MM.1S (cell line): ENCODE measurements at places on chromosomes 2 and 18.

DNA sequence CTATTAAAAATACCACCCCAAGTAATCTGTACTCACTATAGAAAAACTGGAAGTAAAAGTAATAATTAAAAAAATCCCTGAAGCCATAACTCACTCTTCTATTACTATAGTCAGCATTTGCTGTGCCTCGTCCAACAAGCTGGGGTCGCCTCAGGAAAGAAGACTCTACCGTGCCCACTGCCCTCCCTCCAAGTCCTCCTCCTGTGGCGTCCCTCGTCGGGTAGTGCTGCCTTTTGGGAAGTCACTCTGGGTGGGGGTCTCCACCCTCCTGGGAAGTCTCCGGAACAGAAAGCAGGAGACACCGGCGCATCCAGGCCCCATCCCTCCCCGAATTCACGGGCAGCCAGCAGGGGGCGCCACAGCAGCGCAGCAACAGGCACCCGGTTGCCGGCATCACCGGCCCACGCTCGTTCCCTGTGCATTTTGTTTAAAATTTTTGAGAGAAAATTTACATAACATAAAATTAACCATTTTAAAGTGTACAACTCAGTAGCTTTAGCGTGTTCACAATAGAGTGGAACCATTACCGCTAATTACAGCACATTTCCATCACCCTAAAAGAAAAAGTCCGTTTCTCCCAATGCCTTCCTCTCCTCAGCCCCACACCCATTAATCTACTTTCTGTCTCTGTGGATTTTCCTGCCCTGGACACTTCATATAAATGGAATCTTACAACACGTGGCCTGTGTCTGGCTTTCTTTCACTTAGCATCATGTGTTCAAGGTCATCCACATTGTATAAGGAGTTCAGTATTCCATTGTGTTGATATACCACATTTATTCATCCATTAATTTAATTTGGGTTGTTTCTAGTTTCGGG, 62.2 kb downstream of the ADNP2 start:
- no peak for DNase-seq

GRCh38 chr2:73823416-73823815, 5.3 kb upstream of the STAMBP start:
- no peak for DNase-seq

DNA sequence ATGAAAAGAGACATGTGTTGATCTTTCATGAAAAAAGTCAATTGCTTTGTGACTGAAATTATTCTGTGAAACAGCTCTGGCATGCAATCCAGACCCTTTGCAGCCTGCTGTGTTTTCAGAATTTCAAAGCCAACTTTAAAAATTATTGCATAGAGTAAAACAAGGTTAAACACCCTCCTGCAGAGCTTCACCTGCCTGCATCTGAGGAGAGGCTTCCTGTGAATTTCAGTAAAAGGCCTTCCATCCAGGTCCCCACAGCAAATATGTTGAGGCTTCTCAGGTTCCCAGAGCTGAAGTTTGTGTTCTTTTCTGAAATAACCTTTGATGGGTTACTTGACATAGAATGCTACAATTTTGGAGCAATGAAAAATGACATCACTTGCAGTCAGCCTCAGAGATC, 4.1 kb downstream of the XIRP2 start:
- DNase-seq: no peak

- DNase-seq: no peak
Measured at GRCh38 chr2:57614988-57615387, 431.6 kb upstream of the VRK2 start.

DNA sequence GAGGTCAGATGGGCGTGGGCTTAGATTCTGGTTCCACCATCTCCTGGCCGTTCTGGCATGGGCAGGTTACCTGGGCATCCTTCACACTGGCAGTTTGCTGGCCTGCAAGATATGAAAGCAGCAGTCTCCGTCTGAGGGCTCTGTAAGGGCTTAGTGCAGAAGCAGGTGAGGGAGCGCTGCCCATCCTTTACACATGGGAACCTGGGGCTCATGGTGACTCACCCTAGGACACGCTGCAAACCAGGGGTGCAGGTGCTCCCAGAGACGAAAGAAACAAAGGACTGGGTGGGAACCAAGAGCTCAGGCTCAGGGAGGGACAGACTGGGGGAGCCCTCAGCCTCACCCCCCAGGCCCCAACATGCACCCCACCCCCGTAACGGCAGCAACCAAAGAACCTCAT, 10.7 kb upstream of the ID2 start:
- no peak for DNase-seq

DNA sequence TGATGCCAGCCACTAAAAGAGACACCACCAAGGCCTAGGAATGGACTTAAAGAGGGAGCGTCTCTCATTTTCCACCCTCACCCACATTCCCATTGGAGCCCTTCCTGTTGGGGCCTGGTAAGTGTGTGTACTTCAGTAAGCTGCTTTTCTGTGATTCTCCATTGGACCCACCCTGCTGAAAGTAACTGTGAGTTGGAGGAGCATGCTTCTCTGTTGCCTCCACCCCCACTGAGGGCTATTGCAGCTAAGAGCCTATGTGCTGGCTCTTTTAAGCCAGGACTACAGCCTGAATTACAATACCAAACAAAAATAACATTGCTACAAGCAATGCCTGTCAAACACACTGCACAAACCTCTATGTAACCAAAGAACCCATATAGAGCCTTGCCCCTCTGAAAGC, 81.1 kb downstream of the TRABD2A start:
- DNase-seq: no peak

- no peak for DNase-seq
Measured at GRCh38 chr2:46540496-46541331, 61.3 kb downstream of the TMEM247 start.

GRCh38 chr2:30777661-30778505, 29.4 kb downstream of the CAPN13 start:
- DNase-seq: no peak

GRCh38 chr18:8468921-8469335, 140.3 kb upstream of the RAB12 start:
- DNase-seq: no peak
